ENCODE measurements at places on chromosomes 4 and X. TPM values are rescaled to one million over a fixed set of nuclear protein-coding genes. Genes with fewer than 3 reads are reported as not detected.

The GRPEL1 gene
- 11.0 TPM for total RNA-seq

DNA sequence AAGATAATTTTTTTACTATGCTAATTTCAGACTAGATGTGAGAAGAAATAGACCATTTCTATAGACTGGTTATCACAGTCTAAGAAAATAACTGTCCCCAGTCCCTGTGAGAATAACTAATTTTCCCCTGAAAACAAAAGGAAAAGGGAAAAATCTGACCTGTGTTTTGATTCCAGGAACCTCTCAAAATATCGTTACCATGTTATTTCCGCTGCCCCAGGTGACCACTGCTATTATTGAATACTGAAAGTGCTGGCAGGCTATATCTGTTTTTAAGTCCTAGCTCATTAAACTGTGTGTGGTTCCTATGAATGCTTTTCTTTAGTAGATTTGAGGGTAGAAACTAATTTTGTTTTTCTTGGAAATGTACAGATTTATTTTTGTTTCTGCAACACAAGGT, 83.6 kb downstream of the GAB1 start:
- DNase-seq, result no peak

DNA sequence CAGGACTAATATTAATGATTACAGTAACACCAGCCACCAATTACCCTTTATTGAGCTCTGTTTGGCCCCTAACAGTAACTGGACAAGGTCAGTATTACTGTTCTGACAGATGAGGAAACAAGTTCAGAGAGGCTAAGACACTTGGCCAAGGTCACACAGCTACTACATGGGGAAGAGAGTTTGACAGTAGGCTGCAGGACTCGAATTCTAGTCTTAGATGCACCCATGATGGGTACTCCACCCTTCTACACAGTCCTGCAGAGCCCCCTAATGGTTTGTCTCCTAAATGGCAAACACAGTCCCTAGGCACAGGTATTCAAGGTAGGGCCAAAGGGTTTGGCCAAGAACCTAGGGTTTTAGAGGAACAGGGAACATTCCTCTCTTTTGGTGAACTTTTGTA, 93.9 kb downstream of the NSUN7 start:
- DNase-seq, result no peak

DNA sequence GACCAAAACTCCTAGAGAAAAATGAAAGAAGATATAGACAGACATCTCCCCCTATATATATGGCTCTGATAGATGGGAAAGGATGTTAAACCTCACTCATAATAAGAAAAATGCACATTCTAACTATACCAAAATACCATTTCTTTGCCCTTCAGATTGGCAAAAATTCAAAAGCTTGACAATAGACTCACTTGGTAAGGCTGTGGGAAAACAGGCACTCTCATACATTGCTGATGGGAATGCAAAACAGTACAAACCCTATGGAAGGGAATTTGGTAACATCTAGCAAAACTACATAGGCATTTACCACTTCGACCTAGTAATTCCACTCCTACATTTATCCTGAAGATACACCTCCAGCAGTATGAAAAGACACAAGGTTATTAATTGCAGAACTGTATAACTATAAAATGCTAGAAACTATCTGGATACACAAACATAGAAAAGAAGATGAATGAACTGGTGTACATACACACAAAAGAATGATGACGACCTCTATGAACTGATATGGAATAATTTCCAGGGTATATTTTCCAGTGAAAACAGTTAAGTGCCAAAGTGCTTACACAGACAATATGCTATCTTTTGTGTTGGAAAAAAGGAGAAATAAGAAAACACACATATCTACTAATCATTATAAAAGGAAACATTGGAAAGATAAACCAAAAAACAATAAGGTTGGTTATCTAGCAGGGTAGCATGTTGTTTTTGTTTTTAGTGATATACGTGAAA, 48.5 kb downstream of the WDFY3 start:
- no peak for DNase-seq

The SAGE1 gene
- total RNA-seq, result not detected

All from vagina (tissue), 2 donors.